ENCODE measurements at places on chromosomes 1 and 21.

DNA sequence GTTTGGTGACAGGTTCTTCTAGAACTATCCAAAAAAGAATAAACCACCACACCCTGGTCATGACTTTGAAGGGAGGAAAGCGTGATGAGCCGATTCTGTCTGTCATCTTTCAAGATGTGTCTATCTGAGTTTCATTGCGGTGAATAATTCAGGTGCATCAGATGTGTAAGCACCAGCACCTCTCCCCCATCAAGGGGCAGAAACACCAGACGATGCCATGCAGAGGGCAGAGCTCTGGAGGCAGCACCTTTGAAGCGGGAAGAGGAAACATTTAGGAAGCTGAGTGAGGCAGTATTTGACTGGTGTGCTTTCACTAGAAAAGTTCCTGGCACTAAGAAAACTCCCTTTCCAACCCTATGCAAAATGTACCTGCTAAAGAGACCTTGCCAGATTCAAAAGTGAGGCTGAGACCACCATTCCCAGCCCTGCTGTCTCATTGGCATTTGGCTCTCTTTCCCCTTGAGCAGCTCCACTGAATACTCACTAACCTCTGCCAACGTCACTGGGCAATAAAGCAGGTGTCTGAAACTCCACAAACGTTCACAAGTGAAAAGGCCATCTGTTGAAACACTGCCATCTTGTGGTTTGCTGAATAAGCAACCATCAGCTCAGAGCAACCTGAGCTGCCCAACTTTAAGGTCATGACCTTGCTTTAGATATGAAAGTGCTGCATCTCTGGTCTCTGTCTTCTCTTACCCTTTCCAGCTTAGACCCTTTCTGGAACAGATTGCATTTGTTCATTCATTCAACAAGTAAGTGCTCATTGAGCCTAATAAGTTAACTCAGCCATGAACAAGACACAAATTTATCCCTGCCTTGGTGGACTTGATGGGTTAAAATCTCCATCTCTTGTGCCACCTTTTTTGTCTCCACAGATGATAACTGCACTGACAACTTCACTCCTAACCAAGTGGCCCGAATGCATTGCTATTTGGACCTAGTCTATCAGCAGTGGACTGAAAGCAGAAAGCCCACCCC, 228.6 kb downstream of the PAPPA2 start:
- H3K27ac ChIP-seq: no peak overlapping the region
- no peaks in the 10 kb centered on the region for H3K27me3 ChIP-seq
- H3K4me1 ChIP-seq: no peaks in the 10 kb centered on the region
- H3K36me3 ChIP-seq: no peaks in the 10 kb centered on the region
- H3K4me3 ChIP-seq: no peak overlapping the region

DNA sequence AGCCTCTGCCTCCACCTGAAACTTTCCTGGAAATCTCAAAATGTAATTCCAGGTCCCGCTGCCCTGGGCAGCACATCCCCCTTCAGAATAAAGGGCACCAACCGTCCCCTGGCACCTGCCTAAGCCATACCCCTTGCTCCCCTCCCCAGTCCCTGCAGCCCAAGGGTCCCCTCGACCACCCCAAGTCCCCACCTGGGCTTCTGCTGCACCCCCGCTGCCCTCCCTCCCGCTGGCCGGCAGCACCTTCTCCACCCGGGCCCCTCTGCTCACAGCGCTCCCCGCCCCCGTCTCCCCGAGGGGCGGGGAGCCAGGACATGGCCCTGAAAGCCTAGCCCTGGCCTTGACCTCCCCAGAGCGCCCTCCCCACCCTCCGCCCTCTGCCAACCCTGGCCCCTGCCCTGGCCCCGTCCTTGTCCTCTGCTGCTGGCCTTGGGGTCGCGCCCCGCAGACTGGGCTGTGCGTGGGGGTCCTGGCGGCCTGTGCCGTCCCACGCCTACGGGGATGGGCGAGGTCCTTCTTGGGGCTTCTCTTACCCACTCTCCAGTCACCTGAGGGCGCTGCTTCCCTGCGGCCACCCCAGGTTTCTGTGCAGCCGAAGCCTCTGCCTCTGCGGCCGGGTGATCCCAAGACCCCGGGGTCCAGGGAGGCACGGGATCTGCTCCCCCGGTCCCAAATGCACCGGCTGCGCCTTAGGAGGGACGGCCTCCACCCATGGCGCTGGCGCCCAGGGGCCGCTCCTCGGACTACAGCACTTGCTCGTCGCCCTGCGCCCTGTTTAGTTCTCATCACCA, 41.7 kb downstream of the WDR4 start:
- no peak overlapping the region for H3K27ac ChIP-seq
- H3K4me1 ChIP-seq: peaks cover 10% of the 10 kb centered on the region
- H3K36me3 ChIP-seq: peaks cover 13% of the 10 kb centered on the region
- no peaks in the 10 kb centered on the region for H3K27me3 ChIP-seq

- peak overlapping the region; percentile 6 for H3K4me3 ChIP-seq
- H3K27me3 ChIP-seq: no peaks in the 10 kb centered on the region
- no peak overlapping the region for H3K27ac ChIP-seq
Observed at GRCh38 chr1:231407547-231408396, 14.3 kb downstream of the EGLN1 start.

- no peaks in the 10 kb centered on the region for H3K27me3 ChIP-seq
- no peak overlapping the region for H3K27ac ChIP-seq
- peaks cover 84% of the 10 kb centered on the region for H3K36me3 ChIP-seq
Observed at GRCh38 chr1:58660105-58660504, 39.8 kb downstream of the MYSM1 start.

DNA sequence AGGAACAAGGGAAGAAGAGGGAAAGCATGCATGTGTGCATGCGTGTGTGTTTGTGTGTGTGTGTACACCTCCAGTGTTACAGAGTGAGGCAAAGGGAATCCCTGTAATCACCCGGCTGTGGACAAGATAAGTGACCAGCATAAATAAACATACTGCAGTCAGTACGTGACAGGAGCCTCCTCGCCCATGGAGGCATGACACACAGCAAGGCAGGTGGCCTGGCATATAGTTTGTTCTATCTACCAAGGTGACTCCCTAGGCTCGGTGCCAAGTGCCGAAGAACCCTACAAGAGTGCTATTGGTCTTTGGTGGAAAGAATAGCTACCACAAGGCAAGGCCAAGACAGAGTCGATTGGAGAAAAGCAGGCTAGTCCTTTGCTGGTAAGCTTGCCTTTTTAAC, 31.7 kb upstream of the HEATR1 start:
- no peak overlapping the region for H3K4me3 ChIP-seq
- H3K36me3 ChIP-seq: no peaks in the 10 kb centered on the region
- DNase-seq: no peak
- no peak overlapping the region for H3K27ac ChIP-seq
- H3K27me3 ChIP-seq: peaks cover 2% of the 10 kb centered on the region

DNA sequence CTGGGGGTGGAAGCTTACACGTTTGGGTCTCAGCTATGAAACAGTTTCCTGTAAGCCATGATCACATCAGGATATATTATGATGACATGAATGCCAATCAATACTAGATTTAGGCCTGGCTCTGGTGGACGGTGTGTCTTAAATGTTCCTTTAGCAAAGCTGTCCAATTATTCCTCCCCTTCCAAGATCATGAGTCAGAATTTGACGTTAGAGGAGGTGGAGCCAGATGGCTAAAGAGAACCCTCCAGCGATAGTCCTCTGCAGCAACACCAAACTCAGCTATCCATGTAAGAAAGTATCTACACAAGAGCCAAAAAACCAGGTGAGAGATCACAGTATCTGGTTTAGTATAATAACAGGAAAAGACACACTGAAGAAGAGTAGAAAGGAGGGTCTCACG, 47.8 kb downstream of the PACC1 start:
- no peak overlapping the region for H3K27ac ChIP-seq
- H3K36me3 ChIP-seq: peaks cover 44% of the 10 kb centered on the region
- no peaks in the 10 kb centered on the region for H3K4me1 ChIP-seq
- no peak overlapping the region for H3K4me3 ChIP-seq

DNA sequence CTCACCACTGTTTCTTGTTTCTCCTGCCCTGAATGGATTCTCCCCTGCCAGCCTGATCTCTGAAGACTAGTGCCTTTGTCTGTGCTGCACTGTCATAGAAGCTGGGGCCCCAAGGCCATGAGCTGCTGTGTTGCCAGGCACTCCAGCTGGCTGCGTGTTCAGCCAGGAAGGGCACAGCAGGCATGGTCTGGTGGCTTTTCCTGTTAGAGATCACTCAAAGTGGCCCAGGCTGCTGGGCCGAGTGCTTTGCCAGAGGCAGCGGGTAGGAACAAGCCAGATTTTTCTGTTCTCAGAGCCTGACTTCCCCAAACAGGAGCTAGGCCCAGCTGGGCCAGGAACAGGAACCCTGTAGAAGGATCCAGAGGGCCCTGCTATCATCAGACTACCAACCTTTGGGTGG, 5.2 kb downstream of the ADPRS start:
- H3K4me1 ChIP-seq: peaks cover 12% of the 10 kb centered on the region
- H3K27me3 ChIP-seq: no peaks in the 10 kb centered on the region
- H3K4me3 ChIP-seq: no peak overlapping the region

- no peak for DNase-seq
- H3K4me1 ChIP-seq: peaks cover 4% of the 10 kb centered on the region
- H3K4me3 ChIP-seq: no peak overlapping the region
Observed at GRCh38 chr21:34673006-34673405, 4.2 kb downstream of the CLIC6 start.

DNA sequence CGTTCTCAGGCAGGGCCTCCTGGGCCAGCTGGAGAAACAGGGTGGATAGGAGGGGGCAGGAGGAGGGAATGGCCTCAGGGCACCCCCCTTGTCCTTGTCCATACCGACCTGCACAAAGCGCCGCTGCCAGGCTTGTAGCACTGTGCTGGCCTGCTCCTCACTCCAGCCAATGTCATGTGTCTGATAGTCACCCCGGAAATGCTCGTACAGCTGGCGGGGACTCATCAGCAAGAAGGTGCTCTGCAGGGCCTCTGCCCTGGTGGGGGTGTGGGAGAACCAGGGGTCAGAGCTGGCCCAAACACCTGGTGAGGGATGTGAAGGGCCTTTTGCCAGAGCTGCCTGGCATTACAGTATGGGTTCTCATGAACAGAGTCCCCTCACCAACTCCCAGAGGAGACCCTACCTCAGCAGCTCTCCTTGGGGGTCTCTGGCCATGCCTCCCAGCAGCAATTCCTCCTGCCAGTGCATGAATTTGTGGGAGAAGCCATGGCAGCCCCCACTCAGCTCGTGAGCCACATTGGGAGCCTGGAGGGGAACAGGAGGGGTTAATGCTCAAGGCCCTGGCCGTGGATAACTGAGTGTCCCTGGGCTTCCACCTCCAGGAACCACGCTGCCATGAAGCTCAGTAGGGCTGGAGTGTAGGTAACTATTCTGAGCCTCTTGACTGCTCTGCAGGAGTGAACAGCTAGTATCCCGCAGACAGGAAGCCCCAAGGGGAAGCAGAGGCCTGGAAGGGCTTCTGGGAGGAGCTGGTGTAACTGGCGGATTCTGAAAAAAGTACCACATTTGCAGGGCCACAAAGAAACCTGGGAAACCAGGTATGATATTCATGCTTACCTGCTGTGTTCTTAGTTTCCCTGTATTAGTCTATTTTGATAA, 13.3 kb downstream of the PTCH2 start:
- DNase-seq: no peak
- no peaks in the 10 kb centered on the region for H3K27me3 ChIP-seq
- no peaks in the 10 kb centered on the region for H3K4me1 ChIP-seq
- H3K27ac ChIP-seq: no peak overlapping the region

GRCh38 chr1:116310180-116310579, 62.9 kb upstream of the ATP1A1 start:
- no peaks in the 10 kb centered on the region for H3K36me3 ChIP-seq
- DNase-seq: no peak
- peaks cover 2% of the 10 kb centered on the region for H3K27me3 ChIP-seq
- no peak overlapping the region for H3K27ac ChIP-seq

GRCh38 chr1:147821883-147822282, 61.5 kb upstream of the GJA5 start:
- no peak overlapping the region for H3K27ac ChIP-seq
- DNase-seq: no peak
- no peaks in the 10 kb centered on the region for H3K4me1 ChIP-seq
- H3K4me3 ChIP-seq: no peak overlapping the region
- H3K27me3 ChIP-seq: peaks cover 8% of the 10 kb centered on the region
- no peaks in the 10 kb centered on the region for H3K36me3 ChIP-seq

DNA sequence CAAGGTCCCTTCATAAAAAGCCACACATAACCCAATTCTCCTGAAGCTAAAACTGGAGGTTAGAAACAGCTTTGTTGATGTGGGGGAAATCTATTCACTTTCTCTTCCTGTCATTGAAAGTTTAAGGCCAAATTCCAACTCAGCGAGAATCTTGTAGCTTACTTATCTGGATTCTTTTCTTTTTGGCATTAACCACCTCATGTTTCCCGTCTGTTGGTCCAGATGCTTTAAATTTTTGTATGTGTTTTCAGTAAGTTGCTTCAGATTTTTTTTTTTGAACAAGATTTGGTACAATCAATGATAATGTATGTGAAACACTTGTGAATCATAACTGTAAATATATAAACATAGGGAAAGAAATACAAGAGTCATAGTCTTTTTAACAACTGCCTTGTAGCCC, 33.7 kb upstream of the NEK7 start:
- peaks cover 8% of the 10 kb centered on the region for H3K27me3 ChIP-seq
- no peak overlapping the region for H3K4me3 ChIP-seq
- no peaks in the 10 kb centered on the region for H3K4me1 ChIP-seq
- H3K27ac ChIP-seq: no peak overlapping the region
- H3K36me3 ChIP-seq: no peaks in the 10 kb centered on the region
- no peak for DNase-seq

GRCh38 chr1:40679165-40679953, 12.1 kb upstream of the NFYC start:
- H3K4me1 ChIP-seq: no peaks in the 10 kb centered on the region
- H3K4me3 ChIP-seq: no peak overlapping the region
- H3K27me3 ChIP-seq: peaks cover 1% of the 10 kb centered on the region
- no peak overlapping the region for H3K27ac ChIP-seq

- DNase-seq: no peak
- peaks cover 18% of the 10 kb centered on the region for H3K4me1 ChIP-seq
- H3K27me3 ChIP-seq: no peaks in the 10 kb centered on the region
- no peak overlapping the region for H3K27ac ChIP-seq
Observed at GRCh38 chr1:25017436-25018109, 87.5 kb upstream of the RUNX3 start.

GRCh38 chr1:209655411-209656231, 3.4 kb upstream of the LAMB3 start:
- H3K4me3 ChIP-seq: no peak overlapping the region
- H3K36me3 ChIP-seq: no peaks in the 10 kb centered on the region
- no peak overlapping the region for H3K27ac ChIP-seq
- no peaks in the 10 kb centered on the region for H3K4me1 ChIP-seq
- no peaks in the 10 kb centered on the region for H3K27me3 ChIP-seq

- H3K4me1 ChIP-seq: no peaks in the 10 kb centered on the region
- no peaks in the 10 kb centered on the region for H3K36me3 ChIP-seq
- no peak for DNase-seq
- H3K27me3 ChIP-seq: no peaks in the 10 kb centered on the region
- H3K4me3 ChIP-seq: no peak overlapping the region
Observed at GRCh38 chr1:67582625-67583461, 102.2 kb upstream of the GADD45A start.

- no peak overlapping the region for H3K4me3 ChIP-seq
- H3K36me3 ChIP-seq: peaks cover 24% of the 10 kb centered on the region
- peaks cover 32% of the 10 kb centered on the region for H3K4me1 ChIP-seq
- H3K27ac ChIP-seq: no peak overlapping the region
- no peak for DNase-seq
Observed at GRCh38 chr1:207847116-207847515, 63.8 kb downstream of the CD34 start.

- H3K27me3 ChIP-seq: no peaks in the 10 kb centered on the region
- no peak overlapping the region for H3K4me3 ChIP-seq
- H3K36me3 ChIP-seq: peaks cover 78% of the 10 kb centered on the region
Observed at GRCh38 chr1:167439301-167439988, 78.9 kb downstream of the CD247 start.

- DNase-seq: no peak
- no peak overlapping the region for H3K27ac ChIP-seq
- no peaks in the 10 kb centered on the region for H3K27me3 ChIP-seq
- H3K36me3 ChIP-seq: no peaks in the 10 kb centered on the region
- H3K4me3 ChIP-seq: no peak overlapping the region
Observed at GRCh38 chr1:17582124-17582774, 42.8 kb downstream of the ARHGEF10L start.
